Stimulated activated CD4-positive, alpha-beta T cell treated with anti-CD3 and anti-CD28 coated beads, Interleukin-2, amount 100 ng/mL, for 24 hours (primary cell): ENCODE measurements at places on chromosomes 6 and 20.

GRCh38 chr20:846894-847278, 13.4 kb downstream of the FAM110A start:
- DNase-seq: peak; percentile 60

DNA sequence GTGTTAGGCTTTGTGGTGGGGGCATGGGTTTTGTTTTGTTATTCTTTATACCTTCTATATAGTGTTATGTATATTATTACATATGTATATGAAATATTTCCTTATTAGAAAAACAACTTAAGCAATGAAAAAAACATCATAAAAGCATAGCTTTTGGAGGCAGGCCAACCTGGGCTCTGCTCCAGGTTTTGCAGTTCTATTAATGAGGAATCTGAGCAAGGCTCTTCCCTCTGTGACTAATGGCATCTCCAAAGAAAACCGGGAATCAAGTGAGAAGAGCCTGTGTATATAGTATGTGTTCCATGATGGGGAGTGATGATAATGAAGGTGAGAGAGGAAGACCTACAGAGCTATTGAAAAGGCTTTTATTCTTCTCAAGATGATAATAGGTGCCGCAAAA, 291.1 kb downstream of the CLIC5 start:
- DNase-seq: no peak

DNA sequence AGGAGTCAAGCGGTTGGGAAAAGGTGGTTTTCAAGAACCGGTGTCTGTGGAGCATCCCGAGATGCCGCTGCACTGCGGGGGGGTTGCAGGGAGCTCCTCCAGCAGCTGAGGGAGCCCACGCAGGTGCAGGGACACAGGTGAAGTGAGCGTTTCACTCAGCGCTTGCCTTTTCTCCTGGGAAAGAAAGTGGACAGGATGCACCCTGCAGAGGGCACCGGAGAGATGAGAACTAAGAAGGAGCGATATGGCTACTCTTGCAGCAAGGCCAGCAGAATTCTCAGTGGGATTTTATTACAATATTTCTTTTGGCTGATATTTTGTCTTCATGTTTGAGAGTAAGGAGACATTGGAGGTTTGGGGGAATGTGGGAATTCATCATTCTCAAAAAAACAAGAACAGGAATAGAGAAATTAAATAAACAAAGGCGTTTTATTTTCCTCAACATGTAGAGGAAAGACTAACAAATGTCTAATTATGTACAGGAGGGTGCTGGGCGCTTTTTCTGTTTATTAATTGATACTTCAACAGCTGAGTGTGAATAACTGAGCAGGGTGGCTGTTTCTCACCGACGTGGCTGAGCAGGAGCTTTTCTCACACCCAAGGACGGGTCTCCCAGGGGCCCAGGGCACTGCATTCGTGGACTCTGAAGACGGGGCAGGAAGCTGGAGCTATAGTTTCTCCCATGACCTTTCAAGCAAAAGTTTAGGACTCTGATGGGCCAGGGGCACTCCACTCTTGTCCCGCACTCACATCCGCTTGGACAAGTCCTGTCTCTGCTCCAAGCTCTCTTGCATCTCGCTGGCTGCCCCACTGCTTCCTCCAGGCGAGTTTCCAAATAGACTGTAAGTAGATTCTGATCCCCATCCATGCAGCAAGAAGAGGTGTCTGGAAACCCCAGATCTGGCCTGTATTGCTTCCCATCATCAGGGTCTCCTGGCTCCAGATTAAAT, 176.1 kb downstream of the SMOC2 start:
- no peak for DNase-seq

DNA sequence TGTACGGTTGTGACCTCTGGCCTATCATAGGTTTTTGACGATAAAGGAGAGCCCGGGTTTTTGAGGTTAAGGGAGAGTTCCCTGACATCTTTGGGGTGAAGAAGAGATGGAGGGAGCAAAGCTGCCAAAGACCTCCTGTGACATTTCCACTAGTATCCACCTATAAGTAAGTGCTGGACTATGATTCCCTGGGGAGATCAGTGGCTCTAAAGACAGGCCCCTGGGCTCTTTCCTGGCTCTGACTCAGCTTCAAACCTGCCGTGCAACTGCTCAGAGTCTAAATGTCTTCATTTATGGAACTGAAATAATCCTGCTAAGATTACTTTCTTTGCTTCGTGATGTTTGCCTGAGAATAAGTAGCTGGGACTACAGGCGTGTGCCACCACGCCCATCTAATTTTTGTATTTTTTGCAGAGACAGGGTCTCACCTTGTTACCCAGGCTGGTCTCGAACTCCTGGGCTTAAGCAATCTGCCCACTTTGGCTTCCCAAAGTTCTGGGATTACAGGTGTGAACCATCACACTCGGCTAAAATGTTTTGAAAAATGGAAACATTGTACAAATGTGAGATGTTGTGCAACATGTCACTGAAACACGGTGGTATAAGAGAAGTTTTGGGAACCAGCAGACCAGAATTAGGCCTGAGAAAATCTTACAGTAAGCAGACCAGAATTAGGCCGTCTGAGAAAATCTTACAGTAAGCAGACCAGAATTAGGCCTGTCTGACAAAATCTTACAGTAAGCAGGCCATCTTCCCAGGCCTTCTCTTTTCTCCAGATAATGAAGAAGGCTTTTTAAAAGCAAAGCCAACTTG, 1.1 kb upstream of the PAQR8 start:
- DNase-seq: no peak

DNA sequence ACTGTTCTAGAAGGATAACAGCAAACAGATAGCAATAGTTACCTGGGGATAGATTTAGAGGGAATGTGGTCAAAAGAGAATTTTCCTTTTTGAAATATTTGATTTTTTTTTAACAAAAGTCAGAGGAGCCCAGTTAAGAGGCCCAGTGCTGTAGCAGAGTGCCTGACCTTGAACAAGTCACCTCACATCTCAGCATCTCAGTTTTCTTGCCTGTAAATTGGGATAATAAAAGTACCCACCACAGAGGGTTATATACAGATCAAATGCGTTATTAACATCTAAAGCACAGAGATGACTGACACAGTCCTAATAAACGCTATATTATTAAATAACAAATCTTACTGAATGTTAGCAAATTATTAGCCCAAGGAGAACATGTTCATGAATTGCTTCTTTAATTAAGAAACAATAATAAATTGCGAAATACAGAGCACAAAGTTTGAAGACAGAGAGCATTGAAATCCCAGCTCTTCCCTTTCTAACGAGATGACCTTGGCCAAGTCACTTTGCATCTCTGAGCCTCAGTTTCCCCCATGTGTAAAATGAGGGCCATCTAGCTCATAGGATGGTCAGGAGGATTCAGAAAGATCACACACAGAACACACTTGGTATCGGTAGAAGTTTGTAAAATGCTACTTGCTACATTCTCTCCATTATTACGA, 35.5 kb downstream of the PTGIS start:
- no peak for DNase-seq

GRCh38 chr20:57013741-57014140, 252.7 kb downstream of the BMP7 start:
- DNase-seq: no peak

- no peak for DNase-seq
Measured at GRCh38 chr20:43389211-43389610, 68.5 kb upstream of the SRSF6 start.

GRCh38 chr6:117448011-117448410, 22.3 kb upstream of the ROS1 start:
- DNase-seq: no peak

- no peak for DNase-seq
Measured at GRCh38 chr20:53942973-53943372, 127.4 kb downstream of the BCAS1 start.

DNA sequence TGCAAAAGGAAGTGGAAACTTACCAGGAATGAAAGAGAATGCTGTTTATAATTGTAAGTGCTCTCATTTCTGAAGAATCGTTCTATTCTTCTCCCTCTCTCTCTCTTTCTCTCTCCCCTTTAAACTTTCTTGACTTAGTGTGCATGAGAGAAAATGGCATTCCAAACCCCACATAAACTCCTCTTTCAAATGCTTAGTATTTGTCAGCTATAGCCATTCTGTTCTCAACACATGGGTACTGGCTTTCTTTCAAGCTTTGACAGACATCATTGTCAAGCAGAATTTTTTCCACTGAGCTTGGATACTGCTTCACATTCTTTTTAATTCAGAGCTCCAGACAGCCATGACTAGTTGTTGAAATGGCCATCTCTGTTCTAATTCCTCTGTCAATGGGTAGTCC, 51.1 kb upstream of the PREP start:
- no peak for DNase-seq

- DNase-seq: no peak
Measured at GRCh38 chr20:45695496-45695895, 6.3 kb upstream of the WFDC13 start.

DNA sequence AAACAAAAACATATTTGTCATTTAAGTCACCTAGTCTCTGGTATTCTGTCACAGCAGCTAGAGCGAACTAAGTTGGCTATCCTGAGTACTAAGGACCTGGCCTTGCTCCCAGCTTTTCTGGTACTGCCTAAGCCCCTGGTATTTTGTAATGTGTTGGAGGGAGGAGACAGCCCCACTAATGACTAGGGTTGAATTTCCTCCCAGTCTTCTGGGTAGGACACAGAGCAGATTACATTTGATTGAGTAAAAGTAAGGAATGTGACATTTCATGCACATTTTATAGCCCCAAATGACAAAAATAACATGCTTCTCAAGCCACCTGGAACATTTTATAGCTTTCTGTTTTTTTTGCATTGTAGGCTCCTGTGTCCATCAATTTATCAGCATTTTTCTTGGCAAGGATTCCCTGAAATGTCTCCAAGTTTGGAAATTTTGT, 47.9 kb upstream of the DDR1 start:
- DNase-seq: no peak

- DNase-seq: no peak
Measured at GRCh38 chr6:119604124-119604523, 254.6 kb upstream of the MAN1A1 start.

DNA sequence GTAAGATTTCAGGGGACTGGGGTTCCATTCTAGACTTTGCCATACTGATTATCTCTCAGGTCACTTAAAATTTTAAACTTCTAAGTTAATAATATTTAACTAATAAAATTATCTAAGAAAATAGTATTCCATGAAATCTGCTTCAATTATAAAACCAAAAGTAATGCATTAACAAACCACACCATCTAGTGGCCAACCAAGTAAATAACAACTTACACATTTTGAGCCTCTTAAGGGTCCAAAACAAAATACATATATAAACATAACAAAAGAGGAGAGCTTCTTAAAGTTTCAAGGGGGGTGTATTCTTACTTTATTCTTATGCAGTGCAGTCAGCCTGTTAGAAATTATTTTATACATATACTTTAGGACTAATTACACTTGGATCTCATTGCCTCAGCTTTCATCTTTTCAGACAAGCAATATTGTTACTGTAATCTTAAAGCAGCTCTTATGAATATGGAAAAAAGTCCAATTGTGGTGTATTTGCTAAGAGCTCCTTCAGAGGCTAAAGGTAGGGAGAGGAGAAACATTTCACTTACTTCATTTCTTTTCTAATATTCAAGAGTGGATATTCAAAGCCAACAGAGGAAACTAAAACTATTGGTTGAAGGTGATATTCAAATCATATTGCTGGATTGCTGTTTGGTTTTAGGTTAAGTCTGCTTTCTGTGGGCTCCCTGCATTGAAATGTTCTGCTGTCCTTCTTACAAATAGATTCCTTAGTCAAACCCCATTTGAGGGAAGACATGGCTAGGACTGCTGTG, 199.7 kb upstream of the SIM1 start:
- DNase-seq: no peak

DNA sequence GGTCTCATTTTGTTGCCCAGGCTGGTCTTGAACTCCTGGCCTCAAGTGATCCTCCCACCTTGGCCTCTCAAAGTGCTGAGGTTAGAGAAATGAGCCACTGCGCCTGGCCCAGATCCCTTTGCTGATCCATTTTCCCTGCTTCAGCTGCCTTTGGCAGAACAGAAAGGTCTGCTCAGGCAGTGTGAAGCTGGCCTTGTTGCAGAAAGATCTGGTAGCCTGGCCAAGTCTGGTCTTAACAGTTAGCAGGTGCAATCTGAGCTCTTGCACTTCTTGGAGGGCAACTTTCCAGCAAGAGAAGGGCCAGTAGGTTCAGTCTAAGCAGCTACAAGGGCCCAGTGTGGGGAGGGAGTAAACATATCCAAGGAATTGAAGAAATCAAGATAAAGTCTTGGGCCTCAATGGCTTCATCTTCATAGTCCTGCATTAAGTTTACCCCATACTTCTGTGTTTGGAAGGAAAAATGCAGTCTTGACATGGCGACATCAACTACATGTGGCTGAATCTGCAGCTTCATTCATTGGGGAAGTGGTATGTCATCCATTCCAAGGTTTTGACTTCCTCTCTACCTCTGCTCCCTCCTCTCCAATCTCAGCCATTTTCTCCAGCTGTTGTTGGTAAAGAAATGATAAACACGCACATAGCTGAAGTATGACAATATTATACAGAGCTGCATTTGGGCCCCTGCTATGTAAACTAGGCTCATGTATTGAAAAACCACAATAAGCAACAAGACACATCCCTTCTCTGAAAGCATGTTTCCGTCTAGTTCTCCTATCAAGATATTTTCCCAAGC, 39.0 kb upstream of the NEDD9 start:
- no peak for DNase-seq

DNA sequence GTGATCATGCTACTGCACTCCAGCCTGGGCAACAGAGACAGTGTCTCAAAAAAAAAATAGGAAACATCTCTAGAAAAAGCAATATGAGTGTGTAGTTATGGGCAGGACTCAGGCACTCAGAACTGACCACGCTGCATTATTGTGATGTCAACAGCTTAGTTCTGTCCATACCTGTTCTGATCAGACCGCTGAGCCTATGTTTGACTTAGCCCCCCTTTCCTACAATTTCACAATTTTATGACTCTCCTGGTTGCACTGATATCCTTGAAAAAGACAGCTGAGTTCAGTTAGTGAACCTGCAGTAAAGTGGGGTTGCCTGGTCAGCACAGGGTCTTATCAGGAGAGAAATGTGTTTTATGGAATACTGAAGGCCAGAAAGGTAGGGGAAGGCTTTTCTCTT, 37.8 kb upstream of the PRDM1 start:
- DNase-seq: no peak

DNA sequence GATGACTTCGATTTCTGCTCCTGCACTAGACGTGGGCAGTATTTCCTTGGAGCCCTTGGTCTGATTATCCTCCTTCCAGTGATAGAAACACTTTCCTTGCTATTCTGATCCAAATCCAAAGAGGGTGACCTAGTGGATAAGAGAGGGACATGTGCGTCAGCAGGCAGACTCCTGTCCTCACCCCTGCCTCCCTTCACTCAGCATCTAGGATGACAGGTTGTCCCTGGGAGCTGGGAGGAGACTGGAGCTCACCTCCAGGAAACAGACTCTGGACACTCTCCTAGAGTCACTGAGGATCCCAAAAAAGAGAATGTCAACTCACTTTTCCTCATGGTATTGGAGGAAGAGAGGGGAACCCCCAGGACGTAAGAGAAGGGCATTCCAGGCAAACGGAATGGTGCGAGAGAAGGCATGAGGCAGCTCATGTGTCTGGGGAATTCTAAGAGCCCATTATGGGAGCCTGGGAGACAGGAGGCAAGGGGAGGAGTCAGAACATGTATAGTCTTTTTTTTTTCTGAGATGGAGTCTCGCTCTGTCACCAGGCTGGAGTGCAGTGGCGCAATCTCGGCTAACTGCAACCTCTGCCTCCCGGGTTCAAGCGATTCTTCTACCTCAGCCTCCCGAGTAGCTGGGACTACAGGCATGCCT, 2.2 kb downstream of the C20orf173 start:
- DNase-seq: no peak

GRCh38 chr20:20259533-20259932, 108.4 kb upstream of the INSM1 start:
- no peak for DNase-seq

GRCh38 chr6:43287717-43288679, 10.1 kb upstream of the SLC22A7 start:
- DNase-seq: no peak
